Vagina (tissue), 2 donors: ENCODE measurements at places on chromosomes 7 and 10.

DNA sequence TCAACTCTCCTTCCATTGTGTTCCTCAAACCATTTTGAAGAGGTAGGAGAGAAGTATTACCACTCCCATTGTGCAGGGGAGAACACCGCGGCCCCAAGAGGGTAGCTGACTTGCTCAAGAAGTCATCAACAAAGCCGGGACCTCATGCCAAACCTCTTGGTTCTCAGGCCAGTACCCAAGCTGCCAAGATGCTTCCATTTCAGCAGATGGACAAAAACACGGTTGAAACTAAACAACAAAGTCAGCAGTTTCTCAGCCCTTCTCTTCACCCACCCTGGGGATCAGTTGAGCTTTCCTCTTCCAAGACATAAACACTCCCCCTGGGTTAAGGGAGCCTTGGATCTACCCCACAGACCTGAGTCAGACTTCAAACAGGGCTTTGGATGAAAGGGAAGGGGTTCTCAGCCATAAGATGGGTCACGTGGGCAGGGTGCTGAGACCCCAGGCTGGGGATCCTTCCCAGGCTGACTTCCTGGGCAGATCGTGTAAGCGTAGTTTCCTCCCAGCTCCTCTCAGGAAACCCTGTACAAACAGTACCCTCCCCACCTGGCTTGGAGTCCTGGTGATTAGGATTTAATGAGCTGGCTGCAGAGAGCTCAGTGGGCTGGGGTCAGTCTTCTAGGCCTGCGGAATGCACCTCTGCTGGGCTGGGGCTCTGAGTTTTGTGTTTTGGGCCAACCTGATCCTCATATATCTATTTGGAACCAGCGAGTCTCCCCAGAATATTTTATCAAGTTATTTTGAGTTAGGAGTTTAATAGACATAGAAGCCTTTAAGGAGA, 27.3 kb downstream of the EMX2 start:
- no peak overlapping the region for H3K27ac ChIP-seq
- no peaks in the 10 kb centered on the region for H3K4me1 ChIP-seq
- H3K27me3 ChIP-seq, result no peaks in the 10 kb centered on the region
- H3K36me3 ChIP-seq, result no peaks in the 10 kb centered on the region
- H3K4me3 ChIP-seq, result no peak overlapping the region
- DNase-seq, result no peak

GRCh38 chr10:95451568-95452524, 109.3 kb downstream of the SORBS1 start:
- DNase-seq, result no peak
- no peaks in the 10 kb centered on the region for H3K36me3 ChIP-seq
- H3K27ac ChIP-seq, result peak overlapping the region; percentile 52
- no peak overlapping the region for H3K4me3 ChIP-seq
- peaks cover 26% of the 10 kb centered on the region for H3K4me1 ChIP-seq

DNA sequence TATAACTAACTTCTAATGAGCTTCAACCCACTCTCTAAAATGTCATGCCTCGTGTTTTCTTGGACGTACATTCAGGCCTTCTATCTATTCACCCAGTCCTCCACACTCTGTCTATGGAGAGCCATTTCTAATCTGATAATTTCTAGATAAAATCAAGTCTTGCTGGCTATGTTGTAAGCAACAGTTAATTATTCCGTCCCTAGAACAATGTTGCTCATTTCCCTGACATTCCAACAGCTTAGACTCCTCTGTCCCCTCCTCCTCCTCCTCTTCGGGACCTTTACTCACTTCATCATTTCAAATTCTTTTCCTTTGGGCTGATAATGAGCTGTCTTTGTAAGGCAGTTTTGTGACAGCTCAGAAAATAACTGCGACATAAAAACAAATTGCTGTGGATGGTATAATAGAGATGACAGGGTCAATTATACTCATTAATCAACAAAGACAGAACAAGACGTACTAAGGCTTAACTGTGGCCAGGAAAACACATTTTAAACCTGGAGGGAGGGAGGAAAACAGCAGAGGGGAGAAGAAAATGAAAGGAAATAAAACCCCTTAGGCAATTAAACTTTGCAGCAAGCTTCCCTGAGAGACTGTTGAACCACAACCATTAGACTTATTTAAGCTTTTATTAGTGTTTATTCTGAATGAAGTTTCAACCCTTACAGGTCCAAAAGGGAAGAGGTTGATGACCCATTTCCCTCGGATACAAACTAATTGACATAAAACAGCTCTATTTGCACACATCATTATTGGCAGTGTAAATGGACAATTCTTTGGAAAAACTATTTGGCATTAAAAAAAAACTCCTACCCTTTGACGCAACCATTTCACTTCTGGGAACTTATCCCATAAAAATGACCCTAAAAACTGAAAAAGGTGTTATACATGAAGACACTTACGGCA, 179.1 kb downstream of the SFMBT2 start:
- DNase-seq, result no peak
- no peak overlapping the region for H3K4me3 ChIP-seq
- no peak overlapping the region for H3K27ac ChIP-seq
- H3K36me3 ChIP-seq, result no peaks in the 10 kb centered on the region
- no peaks in the 10 kb centered on the region for H3K4me1 ChIP-seq

DNA sequence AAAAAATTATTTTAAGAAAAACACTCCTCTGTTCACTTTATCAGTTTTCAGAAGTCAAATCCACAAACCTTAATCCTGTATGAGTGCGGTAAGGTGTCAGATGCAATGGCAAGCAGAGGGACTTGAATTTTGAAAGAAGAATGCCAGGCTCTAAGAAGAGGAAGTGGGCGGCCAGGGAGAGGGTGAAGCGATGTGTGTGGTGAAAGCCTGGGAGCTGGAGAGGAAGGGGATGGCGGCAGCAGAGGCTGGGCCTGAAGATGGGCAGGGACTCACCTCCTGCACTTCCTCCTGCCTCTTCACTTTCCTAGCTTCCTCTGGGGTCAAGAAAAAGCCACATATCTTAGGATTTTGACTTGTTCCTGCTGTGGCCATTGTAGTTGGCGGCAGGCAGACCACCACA, 609.6 kb downstream of the PARD3 start:
- no peak for DNase-seq
- no peaks in the 10 kb centered on the region for H3K4me1 ChIP-seq
- H3K4me3 ChIP-seq, result no peak overlapping the region
- H3K27me3 ChIP-seq, result no peaks in the 10 kb centered on the region

GRCh38 chr7:127988751-127989150, 42.5 kb downstream of the LRRC4 start:
- DNase-seq, result no peak
- H3K36me3 ChIP-seq, result no peaks in the 10 kb centered on the region
- H3K4me1 ChIP-seq, result peaks cover 5% of the 10 kb centered on the region
- H3K4me3 ChIP-seq, result no peak overlapping the region
- H3K27ac ChIP-seq, result no peak overlapping the region
- no peaks in the 10 kb centered on the region for H3K27me3 ChIP-seq

- H3K36me3 ChIP-seq, result no peaks in the 10 kb centered on the region
- no peaks in the 10 kb centered on the region for H3K27me3 ChIP-seq
- no peak overlapping the region for H3K4me3 ChIP-seq
- H3K4me1 ChIP-seq, result peaks cover 12% of the 10 kb centered on the region
These were observed 961.5 kb downstream of the KCNMA1 start for GRCh38 chr10:76675951-76676587.

DNA sequence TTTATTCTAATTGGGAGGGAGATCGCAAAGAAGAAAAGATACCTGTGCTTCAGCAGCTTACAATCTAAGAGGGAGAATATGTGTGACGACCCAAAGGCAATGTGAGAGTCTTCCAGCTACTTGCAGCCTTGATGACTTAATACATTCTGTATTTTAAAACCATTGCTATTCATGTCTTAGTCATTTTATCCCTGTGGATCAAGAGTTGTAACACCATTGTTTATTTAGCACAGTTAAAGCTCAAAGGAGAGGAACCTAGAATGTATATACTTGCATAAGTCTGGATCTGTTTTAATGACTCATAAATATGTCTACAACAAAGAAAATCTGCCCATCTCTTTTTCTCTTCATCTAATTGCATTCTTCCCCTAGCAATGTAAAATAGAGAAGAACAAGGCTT, 117.9 kb upstream of the DLX6 start:
- H3K27ac ChIP-seq, result no peak overlapping the region
- no peak for DNase-seq
- no peak overlapping the region for H3K4me3 ChIP-seq

DNA sequence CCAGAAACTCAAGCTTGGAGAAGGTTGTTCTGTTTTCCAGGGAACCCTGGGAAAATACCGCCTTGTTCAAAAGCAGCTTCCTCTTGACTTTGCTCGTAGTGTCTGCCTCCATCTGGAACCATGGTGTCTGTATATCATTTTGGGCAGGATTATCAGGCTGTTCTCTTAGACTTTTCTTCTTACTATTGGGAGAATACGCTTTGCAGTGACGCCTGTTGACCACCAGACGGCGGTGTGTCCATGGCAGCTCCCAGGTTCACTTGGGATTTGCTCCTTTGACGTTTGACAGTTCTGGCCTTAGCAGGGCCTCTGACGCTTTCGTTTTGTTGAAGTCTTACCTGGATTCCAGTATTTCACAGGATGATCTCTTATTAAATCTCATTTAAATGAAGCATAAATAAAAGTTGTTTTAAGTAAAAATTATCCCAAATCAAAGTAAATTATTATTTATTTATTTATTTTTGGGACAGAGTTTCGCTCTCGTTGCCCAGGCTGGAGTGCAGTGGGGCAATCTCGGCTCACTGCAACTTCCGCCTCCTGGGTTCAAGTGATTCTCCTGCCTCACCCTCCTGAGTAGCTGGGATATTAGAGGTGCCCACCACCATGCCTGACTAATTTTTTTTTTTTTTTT, 41.8 kb upstream of the GJD4 start:
- no peaks in the 10 kb centered on the region for H3K36me3 ChIP-seq
- H3K27ac ChIP-seq, result no peak overlapping the region
- no peak overlapping the region for H3K4me3 ChIP-seq
- DNase-seq, result no peak

DNA sequence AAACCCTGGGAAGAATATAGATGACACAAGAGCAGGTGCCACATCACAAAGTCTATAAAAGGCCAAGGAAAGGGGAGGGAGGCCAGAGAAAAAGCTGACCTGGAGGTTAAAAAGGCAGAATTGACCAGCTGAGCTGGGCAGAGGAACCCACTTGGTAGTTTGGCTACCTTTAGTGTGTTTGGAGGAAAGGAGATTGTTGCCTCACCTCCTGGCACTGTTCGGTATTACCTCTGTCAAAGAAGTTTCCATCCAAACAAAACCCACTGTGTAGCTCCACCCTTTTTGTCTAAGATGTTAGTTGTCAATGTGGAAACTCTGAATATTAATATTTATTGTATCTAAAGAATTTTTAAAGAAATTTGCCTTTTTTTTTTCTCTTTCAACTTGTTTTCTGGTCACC, 23.4 kb downstream of the ENTPD7 start:
- no peak overlapping the region for H3K4me3 ChIP-seq
- no peaks in the 10 kb centered on the region for H3K36me3 ChIP-seq
- no peak overlapping the region for H3K27ac ChIP-seq
- H3K4me1 ChIP-seq, result no peaks in the 10 kb centered on the region

DNA sequence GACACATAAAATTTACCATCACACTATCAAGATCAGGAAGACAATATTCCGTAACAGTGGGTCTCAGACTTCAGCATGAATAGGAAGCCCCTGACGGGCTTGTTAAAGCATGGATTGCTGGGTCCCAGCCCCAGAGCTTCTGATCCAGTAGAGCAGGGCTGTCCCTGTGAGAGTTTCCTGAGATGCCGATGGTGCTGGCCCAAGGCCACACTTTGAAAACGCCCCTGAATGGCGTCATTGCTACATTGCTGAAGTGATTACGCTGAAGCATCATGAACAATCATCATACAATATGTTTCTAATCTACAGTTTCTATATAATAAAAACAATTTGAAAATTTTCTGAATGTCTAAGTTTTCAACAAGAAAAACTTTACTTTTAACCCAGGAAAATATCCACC, 38.0 kb upstream of the TMEM72 start:
- DNase-seq, result no peak
- H3K27me3 ChIP-seq, result no peaks in the 10 kb centered on the region
- no peak overlapping the region for H3K27ac ChIP-seq

- H3K27ac ChIP-seq, result no peak overlapping the region
- no peak for DNase-seq
- H3K27me3 ChIP-seq, result no peaks in the 10 kb centered on the region
- no peaks in the 10 kb centered on the region for H3K4me1 ChIP-seq
- H3K36me3 ChIP-seq, result no peaks in the 10 kb centered on the region
These were observed 466.3 kb upstream of the POM121L12 start for GRCh38 chr7:52569151-52569550.

GRCh38 chr10:79310911-79311573, 36.2 kb upstream of the PPIF start:
- H3K4me1 ChIP-seq, result peaks cover 13% of the 10 kb centered on the region
- peak overlapping the region; percentile 5 for H3K27ac ChIP-seq
- no peak for DNase-seq

DNA sequence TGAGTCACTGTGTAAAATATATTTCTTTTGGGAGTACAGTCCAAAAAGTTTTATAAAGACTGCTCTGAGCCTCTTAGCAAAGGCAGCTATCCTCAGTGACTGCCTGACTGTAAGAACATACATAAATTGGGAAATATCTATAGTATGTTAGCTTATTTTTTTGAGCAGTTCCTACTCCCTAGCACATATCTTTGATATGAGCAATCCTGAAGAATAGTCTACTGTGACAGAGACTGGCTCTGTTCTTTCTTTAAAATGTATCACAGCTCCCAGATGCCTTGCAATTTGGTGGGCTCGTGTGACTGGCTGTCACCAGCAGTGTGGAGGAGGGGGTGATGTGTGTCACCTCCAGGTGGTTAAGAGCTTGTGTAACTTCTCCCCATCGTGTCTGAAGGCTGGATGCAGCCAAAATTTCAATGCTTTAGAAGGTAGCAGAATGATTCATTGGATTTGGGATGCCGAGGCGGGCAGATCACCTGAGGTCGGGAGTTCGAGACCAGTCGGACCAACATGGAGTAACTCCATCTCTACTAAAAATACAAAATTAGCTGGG, 47.9 kb downstream of the MTERF1 start:
- no peaks in the 10 kb centered on the region for H3K36me3 ChIP-seq
- H3K27me3 ChIP-seq, result no peaks in the 10 kb centered on the region
- H3K4me1 ChIP-seq, result no peaks in the 10 kb centered on the region
- H3K4me3 ChIP-seq, result no peak overlapping the region
- no peak for DNase-seq

DNA sequence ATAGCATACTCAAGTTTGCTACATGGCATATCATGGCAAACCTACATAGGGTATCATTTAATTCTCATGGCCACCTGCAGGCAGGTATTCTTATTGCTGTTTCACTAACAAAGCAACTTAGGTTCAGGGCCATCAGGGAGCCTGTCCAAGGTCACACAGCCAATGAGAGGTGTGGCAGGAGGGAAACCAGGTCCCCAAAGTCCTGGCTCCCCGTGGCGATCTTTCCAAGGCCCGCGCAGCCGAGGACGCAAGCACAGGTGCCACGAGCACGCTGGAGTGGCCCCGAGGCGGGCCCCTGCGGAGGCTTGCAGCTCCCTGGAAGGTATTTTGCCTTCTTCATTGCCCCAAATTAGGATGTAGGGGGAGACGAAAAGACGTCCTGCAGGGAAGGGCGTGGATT, 20.8 kb downstream of the PRKAG2 start:
- no peak for DNase-seq
- H3K4me3 ChIP-seq, result no peak overlapping the region
- H3K4me1 ChIP-seq, result peaks cover 25% of the 10 kb centered on the region
- H3K27me3 ChIP-seq, result no peaks in the 10 kb centered on the region
